ENCODE measurements at places on chromosomes 12 and 14.
A peak's percentile ranks its signal among the peaks of the same experiment; 100 is the strongest.

DNA sequence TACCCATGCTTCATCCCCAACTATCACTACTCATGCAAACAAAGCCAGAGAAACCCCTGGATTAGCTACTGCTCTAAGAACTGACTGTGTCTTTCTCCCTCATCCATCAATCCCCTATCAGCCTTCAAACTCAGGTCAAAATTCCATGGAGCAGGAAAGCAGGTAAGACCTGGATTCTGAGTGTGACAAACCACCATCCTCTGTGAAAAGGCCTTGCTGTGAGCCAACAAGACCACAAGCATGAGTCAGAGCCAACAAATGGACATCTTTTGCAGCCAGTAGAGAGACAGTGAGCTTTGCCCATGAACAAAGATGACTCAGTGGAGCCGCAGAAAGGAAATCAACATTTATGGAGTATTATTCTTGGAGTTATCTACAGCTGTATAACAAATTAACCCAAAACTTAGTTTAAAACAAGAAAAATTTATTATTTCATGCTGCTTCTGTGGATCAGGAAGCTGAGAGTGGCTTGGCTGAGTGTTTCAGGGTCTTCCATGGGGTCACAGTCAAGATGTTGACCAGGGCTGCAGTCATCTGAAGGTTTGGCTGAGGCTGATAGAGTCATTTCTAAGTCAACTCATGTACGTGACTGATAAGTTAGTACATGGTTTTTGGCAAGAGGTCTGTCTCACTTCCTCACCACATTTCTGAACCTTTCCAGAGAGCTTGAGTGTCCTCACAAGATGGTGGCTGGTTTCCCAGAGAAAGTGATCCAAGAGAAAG, 61.1 kb downstream of the PITPNM2 start:
- DNase-seq = no peak

GRCh38 chr14:86933460-86933859, 1059.5 kb downstream of the GALC start:
- DNase-seq = no peak

DNA sequence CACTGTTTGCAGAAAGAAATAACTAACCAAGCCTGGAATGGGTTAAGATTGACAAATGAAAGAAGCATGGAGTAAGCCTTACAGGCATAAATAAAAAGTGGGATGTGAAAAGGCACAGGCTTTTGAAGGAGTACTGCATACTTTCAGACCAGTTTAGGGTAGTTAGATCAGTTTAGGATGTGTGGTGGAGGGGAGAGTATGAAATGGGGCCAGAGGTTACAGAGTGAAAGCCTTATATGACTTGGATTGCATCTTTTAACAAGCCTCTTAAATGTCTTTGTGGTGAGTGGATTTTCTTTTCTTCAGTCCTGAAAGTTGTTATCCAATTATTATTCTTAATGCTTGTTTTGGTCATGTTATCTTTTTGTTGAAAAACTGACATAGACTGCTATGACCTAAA, 52.2 kb upstream of the TRHDE start:
- DNase-seq = no peak

DNA sequence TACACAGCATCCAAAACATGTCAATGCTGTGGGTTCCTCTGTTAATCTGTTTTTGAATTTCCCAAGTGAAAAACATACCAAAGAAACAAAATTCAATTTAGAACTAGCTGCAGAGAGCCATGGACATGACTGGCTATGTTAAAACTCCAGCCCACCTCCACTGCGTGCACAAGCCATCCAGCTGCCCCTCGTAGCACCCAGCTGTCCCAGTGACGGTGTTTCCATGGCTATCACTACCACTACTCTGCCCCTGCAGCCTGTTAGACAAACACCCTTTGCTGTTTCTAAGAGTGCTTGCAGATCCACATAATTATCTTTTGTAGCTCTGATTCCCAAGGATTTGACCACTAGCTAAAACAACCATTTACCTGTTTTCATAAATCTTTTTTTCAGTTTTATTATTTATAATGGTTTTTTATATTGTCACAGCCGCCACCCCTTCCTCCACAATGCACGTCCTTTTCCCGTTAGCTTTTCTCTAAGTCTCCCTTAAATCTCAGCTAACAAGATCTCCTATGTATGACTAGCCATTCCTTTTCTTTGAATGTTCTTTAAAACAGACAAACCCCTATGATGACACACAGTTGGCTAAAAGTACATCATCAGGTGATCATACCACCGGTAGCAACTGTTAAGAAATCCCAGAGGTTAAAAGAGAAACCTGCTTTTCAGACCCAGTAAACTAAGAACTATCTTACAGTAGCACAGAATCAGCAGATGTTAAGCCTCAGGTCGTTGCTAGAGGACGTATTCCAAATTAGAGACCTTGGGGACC, 37.8 kb upstream of the NAA30 start:
- DNase-seq = no peak

DNA sequence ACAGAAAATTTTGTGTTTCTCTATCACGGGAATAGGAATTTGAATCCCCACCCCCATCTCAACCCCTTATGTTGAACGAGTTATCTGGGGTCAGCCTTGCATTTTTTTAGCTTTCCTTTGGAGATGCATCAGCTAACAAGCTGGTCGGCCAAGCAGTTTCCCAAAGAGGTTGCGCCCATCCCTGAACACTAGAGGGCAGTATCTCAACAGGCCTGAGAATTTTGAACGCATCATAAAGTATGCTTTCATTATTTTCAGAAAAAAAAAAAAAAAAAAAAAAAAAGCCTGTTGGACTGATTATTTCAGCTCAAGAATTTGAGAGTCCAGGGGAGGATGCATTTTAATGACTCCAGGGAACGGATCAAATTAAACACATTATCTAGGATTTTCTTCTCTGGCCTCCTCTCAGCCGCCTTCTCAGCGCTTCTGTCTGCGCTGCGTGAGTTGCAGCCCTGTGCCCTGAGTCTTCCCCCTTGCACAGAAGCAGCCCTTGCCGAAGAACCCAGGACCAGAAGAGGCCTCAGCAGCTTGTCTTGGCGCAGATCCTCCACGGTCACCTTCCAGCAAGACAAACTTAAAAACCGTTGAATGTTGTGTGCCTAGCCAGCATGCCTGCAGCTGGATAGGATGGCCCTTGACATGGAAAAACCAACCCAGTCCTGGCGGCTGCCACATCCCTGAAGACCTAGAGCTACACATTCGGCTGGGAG, 76.6 kb upstream of the GZMB start:
- peak; percentile 49 for DNase-seq

Data from activated naive CD8-positive, alpha-beta T cell treated with anti-CD3 and anti-CD28 coated beads, Interleukin-2, amount 10 ng/mL, durations not matched to agents 7 days and 5 days (primary cell).